ENCODE measurements at places on chromosomes 7 and 10.

DNA sequence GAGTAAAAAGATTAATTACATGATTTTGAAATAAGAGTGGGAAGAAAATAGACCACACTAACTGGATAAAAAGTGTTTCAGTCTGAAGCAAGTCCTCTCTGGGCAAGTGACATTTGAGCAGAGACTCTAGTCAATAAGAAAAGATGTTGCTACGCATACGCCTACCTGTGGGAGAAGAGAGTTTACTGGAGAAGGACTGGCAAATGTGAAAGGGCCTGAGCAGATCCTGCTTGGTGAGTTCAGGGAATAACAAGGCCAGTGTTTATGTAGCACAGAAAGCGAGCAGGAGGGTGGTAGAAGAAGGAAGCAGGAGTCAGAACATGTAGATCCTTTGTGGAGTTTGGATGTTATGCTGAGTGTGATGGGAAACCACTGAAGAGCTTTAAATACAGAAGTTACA lies 43.4 kb downstream of the RAB18 start:
- no peak for DNase-seq

DNA sequence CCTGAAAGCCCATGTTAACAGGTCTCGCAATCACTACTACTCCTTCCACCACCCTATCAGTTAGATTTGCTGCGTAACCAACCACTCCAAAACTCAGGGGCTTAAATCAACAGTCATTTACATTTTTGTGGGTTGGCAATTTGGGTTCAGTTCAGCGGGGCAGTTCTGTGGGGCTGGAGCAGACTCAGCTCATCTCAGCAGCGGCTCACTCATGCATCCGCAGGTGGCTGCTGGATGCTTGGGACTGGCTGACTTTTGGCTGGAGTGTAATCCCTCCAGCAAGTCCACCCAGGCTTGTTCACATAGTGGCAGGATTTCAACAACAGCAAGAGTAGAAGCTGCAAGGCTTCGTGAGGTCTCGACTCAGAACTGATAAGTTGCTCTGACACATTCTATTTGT lies 79.2 kb downstream of the NEUROD6 start:
- no peak for DNase-seq

GRCh38 chr7:69800495-69800894 lies 202.2 kb downstream of the AUTS2 start:
- no peak for DNase-seq

DNA sequence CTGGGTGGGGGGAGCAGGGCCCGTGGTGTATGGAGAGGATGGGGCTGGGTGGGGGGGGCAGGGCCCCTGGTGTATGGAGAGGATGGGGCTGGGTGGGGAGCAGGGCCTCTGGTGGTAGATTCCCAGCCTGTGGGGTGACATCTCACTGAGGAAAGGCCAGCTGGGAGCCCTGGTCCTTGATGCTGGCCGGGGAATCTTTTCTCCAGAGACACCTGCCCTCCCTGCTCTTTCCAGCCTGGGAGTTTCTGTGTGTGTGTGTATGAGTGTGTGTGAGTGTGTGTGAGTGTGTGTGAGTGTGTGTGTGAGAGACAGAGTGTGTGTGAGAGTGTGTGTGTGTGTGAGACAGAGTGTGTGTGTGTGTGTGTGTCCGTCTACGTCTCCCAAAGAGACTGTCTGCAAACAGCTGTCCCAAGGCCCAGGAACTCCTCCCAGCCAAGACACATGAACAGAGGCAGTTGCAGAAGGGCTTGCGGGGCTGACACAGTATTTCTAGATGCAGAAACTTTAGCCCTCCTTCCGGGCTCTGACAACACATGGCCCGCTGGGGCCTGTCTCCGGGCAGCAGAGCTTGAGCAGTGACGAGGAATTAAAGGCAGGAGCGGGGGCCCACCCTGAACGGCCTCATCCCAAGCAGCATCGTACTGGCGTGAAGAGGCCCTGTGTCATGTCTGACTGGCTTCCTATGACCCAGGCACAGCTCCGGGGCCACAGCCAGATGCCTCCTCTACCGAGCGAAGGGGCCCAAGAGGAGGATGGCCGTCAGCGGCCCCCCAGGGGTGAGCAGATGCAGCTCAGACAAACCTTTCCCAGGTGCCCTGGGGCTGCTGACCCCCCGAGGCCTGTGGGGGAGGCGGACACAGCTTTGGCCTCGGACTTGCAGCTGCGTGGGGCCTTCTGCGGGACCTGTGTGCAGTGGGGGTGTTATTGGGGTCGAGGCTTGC lies 24.3 kb downstream of the FAM20C start:
- DNase-seq: no peak

- peak; percentile 92 for DNase-seq
Measured at GRCh38 chr10:79434821-79435251, 10.6 kb downstream of the ZCCHC24 start.
